ENCODE measurements at places on chromosomes 16 and 17. TPM values are rescaled to one million over a fixed set of nuclear protein-coding genes. Genes with fewer than 3 reads are reported as not detected.

The GLTPD2 gene
- polyA plus RNA-seq: not detected

The KRTAP3-2 gene
- not detected for polyA plus RNA-seq

The DOC2A gene
- polyA plus RNA-seq: 2.3 TPM

The IRX3 gene
- polyA plus RNA-seq: 1.6 TPM

The C1QTNF1 gene
- not detected for polyA plus RNA-seq

The MYH13 gene
- polyA plus RNA-seq: not detected

The SLC47A2 gene
- not detected for polyA plus RNA-seq

The MC1R gene
- polyA plus RNA-seq: 0.09 TPM

The CD300LB gene
- not detected for polyA plus RNA-seq

The TP53TG3D gene
- 1.7 TPM for polyA plus RNA-seq

The GPR179 gene
- not detected for polyA plus RNA-seq

The TRIM72 gene
- not detected for polyA plus RNA-seq

The ZNF624 gene
- 2.9 TPM for polyA plus RNA-seq

The GAST gene
- polyA plus RNA-seq: not detected

The ADAD2 gene
- polyA plus RNA-seq: not detected

The RPA1 gene
- 35.8 TPM for polyA plus RNA-seq

The RGS9 gene
- polyA plus RNA-seq: 31.1 TPM

The HCRT gene
- polyA plus RNA-seq: not detected

The CACNG4 gene
- 0.27 TPM for polyA plus RNA-seq

The TIGD7 gene
- 4.3 TPM for polyA plus RNA-seq

The CTRL gene
- 1.9 TPM for polyA plus RNA-seq

The TSNAXIP1 gene
- 1.4 TPM for polyA plus RNA-seq

The CCL14 gene
- polyA plus RNA-seq: not detected

The SNF8 gene
- 43.2 TPM for polyA plus RNA-seq

The MAPK8IP3 gene
- polyA plus RNA-seq: 0.57 TPM

The CYBA gene
- not detected for polyA plus RNA-seq

The EPOP gene
- polyA plus RNA-seq: 1.2 TPM

The SPNS1 gene
- polyA plus RNA-seq: 2.6 TPM

The PPP1R27 gene
- not detected for polyA plus RNA-seq

The FOXC2 gene
- not detected for polyA plus RNA-seq

The SYNGR3 gene
- 80.6 TPM for polyA plus RNA-seq

The HEATR9 gene
- polyA plus RNA-seq: not detected

The KRTAP2-1 gene
- not detected for polyA plus RNA-seq

The AKAP10 gene
- 17.9 TPM for polyA plus RNA-seq

The KRT40 gene
- not detected for polyA plus RNA-seq

The CLEC3A gene
- not detected for polyA plus RNA-seq

The ETV4 gene
- polyA plus RNA-seq: 0.77 TPM

The BRICD5 gene
- 0.97 TPM for polyA plus RNA-seq

The SLFN11 gene
- polyA plus RNA-seq: 0.27 TPM

The RPRML gene
- 0.60 TPM for polyA plus RNA-seq

The USH1G gene
- not detected for polyA plus RNA-seq

Measured in Purkinje cell (primary cell).